ENCODE measurements at places on chromosomes 7 and 10.

- DNase-seq, result no peak
Measured at GRCh38 chr7:107364787-107365186, 105.1 kb upstream of the GPR22 start.

GRCh38 chr7:106104721-106105260 lies 7.3 kb downstream of the SYPL1 start:
- no peak for DNase-seq

- DNase-seq, result no peak
Measured at GRCh38 chr10:43623351-43623750, 17.1 kb downstream of the ZNF485 start.

- DNase-seq, result no peak
Measured at GRCh38 chr10:110615057-110615747, 28.9 kb upstream of the RBM20 start.

DNA sequence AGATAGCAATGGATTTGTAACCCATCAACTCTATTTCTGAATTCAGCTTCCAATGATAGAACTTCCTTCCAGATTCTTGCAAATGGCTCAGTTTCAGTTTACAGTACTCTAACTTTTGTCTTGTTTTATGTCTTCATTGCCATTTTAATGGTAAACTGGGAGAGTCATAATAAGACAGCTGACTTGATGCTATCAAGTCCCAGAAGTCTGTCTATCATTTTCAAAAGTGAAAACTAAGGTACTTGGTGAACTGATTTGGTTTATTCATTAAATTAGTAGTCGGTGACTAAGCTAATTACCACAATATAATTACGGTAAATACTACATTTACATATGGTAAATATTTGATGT lies 25.0 kb downstream of the RTKN2 start:
- DNase-seq, result no peak

GRCh38 chr10:96292971-96293920 lies 11.0 kb upstream of the DNTT start:
- no peak for DNase-seq

- no peak for DNase-seq
Measured at GRCh38 chr7:44059219-44060090, 5.9 kb downstream of the PGAM2 start.

DNA sequence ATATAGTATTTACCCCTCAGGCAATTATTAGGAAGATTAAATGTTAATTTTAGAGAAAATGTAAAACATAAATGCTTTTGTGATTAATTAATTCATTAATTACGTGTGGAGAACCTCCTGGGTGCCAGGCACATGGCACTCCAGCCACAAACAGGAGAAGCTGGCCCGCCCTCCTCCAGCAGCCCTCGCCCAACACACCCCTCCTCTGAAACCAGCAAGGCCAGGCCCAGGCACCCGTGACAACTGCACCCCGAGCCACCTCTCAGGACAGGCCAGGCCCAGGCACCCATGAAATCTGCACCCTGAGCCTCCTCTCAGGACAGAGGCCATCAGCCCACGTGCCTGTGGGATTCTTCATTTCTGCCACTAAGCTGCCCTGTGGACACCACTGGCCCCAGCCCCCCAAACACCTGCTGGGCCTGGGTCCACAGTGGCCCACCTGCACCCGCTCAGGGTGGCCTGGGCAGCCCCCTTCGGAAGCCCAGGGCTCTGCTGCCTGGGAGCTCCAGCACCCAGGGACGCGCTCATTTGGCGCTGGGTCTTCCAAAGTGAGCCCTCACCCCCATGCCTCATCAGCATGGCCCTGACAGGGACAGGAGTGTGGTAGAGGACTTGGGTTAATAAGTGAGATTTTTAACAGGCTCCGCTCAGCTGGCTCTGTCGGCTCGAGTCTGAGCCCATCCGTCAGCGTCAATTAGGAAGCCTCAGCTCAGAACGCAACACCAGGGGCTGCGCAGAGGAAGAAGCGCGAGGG lies 482.1 kb downstream of the DNAJB6 start:
- no peak for DNase-seq

DNA sequence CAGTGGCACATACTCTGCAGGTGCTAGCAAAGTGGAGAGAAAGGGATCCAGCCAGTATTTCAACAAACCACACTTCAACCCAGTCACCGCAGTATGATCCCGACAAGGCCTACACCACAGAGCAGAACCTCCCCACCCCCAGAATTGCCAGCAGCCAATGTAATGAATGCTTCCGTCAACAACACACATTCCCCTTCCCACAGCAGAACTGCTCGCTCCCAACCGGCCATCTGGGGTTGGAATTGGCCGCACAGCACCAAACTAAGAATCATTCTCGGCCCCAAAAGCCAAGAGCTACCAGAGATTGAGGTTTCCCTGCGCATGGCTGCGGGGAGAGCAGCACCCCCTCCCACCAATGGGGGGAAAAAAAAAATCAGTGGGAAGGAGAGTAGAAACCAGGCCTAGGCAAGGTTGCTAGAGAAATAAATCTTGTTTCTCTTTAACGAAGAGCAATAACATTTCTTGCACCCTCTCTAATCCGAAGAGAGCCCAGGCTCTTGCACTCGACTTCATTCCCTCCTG lies 1.1 kb downstream of the WASL start:
- no peak for DNase-seq

- no peak for DNase-seq
Measured at GRCh38 chr7:48244864-48245271, 73.6 kb downstream of the ABCA13 start.

GRCh38 chr7:23967949-23968599 lies 258.1 kb downstream of the STK31 start:
- DNase-seq, result no peak

DNA sequence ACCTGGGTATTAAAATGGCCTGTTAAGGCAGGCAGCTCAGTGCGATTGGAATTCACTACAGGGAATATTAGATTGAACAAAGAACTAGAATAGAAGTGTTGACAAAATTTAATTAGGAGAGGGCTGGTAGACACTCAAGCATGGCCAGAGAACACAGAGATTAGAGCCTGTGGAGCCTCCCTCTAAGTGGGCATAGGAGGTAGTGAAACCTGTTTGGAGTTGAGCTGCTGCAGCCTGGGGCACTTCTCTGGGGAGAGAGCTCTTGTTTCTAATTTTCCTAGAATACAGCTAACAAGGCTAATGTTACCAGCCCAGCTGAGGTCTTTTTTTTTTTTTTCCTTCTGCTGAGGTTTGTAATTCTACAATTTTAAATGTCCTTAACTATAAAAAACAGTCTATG lies 46.4 kb downstream of the TMEM168 start:
- no peak for DNase-seq

DNA sequence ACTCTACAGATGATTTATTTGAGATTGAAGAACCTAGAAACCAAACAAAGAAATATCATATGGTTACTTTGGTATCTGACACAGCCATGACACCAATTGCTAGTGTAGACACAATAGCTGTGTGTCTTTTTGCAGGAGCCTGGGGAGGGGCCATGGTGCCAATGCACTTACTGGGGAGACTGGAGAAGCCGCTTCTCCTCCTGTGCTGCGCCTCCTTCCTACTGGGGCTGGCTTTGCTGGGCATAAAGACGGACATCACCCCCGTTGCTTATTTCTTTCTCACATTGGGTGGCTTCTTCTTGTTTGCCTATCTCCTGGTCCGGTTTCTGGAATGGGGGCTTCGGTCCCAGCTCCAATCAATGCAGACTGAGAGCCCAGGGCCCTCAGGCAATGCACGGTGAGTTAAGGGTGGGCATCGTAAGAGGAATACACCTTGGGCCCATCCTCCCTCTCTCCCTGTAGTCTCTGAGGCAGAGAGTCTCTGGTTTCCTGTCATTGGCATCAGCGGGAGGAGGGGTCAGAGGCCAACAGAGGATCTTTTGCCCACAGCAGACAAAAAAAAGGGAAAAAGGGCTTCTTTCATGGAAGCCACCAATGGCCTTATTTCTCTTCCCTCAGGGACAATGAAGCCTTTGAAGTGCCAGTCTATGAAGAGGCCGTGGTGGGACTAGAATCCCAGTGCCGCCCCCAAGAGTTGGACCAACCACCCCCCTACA lies 1.2 kb downstream of the TMEM139 start:
- DNase-seq, result no peak

- no peak for DNase-seq
Measured at GRCh38 chr10:27642023-27642589, 103.5 kb downstream of the MKX start.

DNA sequence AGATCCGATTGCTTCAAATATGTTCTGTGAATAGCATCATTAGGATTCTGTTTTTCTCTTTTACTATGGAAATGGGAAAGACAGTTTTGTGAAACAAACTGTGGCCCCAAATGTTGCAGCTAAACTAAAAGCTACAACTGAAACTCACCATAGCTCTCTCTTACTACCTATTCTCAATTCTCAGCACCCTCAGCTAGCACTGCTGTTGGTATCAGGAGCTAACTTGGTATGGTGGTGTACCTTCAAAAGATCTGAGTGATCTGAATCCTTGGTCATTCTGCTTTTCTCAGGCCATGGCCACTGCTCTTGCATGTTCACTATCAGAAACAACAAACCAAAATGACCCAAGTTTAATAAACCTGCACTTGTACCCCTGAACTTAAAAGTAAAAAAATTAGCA lies 1208.0 kb downstream of the SORCS1 start:
- no peak for DNase-seq

- no peak for DNase-seq
Measured at GRCh38 chr7:129657363-129657762, 45.8 kb downstream of the NRF1 start.

- peak; percentile 3 for DNase-seq
Measured at GRCh38 chr7:98051118-98051744, 55.4 kb upstream of the LMTK2 start.

DNA sequence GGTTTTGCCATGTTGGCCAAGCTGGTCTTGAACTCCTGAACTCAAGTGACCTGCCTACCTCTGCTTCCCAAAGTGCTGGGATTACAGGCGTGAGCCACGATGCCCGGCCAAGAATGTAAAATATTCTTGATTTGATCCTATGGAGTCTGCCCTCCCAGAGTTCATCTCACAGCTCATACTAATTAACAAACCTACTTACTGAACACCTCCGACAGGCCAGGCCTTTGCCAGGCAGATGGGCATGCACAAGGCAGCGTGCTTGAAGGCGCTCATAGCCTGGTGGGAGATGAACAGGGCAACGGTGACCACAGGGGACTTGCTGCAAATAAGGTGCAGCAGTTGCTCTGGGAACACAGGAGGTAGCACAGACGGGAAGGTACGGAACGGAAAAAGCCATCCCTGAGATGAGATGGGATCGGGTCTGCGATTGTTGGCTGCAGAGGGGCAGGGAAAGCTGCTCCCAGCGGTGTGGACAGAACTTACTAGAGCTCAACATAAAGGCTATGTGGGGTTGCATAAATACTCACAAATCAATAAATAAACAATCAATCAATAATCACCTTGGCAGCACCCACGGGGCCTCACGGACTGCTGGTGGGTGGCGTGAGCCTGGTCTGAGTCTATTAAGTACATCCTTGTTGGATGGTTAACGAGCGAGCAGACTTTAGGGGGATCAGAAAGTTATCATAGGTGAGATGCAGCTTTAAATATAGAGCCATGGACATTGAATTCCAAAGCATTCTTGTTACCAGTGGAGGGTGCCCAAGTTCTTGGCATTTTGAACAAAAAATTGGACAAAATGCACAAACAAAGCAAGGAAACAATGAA lies 4.7 kb downstream of the ACBD7 start:
- no peak for DNase-seq

DNA sequence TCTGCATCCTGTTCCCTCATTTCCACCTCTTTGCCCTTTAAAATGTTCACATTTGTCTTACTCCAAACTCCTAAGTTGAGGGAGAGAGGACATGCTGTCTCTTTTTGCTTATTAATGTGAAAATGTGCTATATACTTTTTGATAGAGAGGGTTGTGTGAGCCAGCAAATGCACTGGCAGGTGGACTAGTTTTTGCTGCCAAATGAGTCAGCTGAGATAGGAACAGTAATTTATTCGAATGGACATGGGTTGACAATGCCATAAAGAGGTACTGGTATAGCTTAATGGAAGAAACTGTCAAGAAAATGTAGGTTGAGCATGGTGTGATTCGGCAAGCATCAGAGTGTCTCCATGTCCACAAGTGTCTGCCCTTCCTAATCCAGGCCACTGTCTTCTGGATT lies 9.2 kb upstream of the TRUB1 start:
- DNase-seq, result no peak
